NCI-H774 (cell line): ENCODE measurements at places on chromosomes 13 and 19.

DNA sequence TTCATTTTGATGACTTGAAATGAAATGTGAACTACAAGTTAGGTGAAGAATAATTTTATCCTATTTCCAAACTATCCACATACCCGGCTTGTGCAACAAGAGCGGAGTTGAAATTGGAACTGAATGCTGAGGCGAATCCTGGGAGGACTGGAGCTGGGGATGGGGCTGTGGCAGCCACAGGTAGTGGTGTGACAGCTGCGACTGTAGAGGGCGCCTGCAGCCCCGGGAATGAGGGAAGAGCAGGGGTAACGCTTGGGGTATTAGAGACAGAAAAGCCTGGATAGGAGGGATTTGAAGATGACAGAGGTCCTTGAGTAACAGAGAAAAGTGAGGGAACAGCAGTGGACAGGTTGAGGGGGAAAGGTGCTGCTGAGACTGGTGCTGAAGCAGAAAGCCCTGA lies 22.0 kb upstream of the STOML3 start:
- no peak for DNase-seq

DNA sequence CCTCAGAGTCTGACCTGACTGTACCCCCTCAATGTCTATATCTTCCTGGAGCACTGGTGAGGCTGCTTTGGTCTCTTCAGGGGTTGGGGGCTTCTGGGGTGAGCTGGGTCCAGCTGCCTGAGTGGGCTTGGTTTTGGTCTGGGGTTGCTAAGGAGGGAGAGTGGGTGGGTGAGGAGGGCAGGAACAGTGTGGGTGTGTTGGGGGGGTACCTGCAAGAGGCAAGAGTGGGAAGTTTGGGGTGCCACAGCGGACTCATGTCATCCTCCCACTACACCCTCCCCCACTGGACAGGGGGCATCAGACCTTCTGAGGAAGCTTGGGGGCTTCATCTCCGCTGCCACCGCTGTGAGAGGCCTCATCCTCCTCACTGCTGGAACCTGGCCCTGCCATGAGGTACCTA lies 13.6 kb downstream of the ZNF575 start:
- no peak for DNase-seq

GRCh38 chr19:29529646-29530539 lies 4.1 kb downstream of the VSTM2B start:
- DNase-seq: no peak

DNA sequence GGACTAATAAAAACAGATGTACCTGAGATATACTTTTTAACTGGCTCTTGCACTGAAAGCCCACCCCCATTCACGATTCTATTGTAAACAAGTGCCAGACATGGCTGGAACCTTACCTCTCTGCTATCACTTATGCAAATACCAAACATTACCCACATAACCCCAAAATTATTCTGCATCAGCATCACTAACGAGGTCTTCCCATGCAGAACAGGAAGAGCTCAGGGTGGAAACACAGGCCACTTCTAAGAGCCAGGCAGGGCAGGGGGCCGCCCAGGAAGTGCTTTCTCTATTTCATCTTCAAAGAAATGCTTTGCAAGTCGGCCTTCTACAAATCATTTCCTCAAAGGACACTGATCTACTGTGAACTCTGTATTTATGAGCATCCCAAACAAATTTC lies 7.3 kb downstream of the IRS2 start:
- DNase-seq: no peak

DNA sequence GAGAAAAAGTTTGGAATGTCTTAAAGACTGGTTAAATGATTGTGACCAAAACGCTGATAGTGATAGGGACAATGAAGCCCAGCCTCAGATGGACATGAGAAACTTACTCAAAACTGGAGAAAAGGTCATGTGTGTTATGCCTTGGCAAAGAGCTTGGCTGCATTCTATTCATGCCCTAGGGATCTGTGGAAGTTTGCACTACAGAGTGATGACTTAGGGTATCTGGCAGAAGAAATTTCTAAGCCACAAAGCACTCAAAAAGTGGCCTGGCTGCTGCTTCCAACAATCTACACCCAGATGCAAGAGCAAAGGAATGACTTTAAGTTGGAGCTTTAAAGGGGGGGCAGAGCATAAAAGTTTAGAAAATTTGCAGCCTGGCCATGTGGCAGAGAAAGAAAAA lies 521.3 kb downstream of the UQCRFS1 start:
- DNase-seq: no peak

- no peak for DNase-seq
These were observed 10.7 kb downstream of the ZNF682 start for GRCh38 chr19:20028611-20029010.

GRCh38 chr19:5451494-5451893 lies 3.7 kb upstream of the ZNRF4 start:
- no peak for DNase-seq

- no peak for DNase-seq
These were observed 399.0 kb upstream of the KLF12 start for GRCh38 chr13:74533226-74533625.

DNA sequence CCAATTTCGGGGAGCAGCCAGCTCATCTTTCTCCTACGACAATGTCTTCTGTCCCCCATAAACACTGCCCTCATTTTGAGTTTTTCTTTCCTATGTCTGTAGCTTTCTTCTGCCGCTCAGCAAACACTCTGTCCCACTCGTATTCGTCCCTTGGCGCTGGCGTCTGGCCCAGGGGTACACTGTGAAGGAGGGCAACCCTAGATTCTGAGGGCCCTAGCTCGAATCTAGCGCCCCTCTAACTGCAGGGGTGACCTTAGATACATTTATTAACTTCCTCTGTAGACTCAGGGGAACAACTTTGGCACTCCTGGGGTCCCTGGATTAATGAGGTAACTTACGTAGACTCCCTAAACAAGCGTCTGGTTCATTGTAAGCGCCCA lies 677 bp upstream of the LRCH1 start:
- DNase-seq: no peak

- no peak for DNase-seq
These were observed 752 bp downstream of the ZMYM5 start for GRCh38 chr13:19862481-19863313.

DNA sequence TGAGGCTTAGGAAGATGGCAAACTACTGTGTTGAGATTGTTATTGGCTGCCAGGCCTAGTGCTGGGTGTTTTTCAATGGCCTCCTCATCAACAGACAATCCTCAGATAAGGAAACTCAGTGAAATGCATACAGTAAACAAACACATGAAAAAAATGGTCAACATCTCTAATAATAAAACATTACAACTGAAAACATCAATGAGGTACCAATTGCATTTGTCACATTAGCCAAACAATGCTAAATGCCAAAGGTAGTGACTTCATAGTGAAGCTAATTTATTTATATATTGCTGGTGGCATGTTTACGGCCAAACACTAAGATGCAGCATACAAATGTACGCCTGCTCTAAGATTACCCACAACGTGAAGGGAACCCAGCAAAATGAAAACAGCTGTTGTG lies 224.0 kb upstream of the UBL3 start:
- DNase-seq: no peak

GRCh38 chr19:54916822-54917221 lies 10.9 kb downstream of the NCR1 start:
- DNase-seq: no peak
